Endothelial cell (in vitro differentiated cells): ENCODE measurements at places on chromosomes 2 and 18. TPM values are rescaled to one million over a fixed set of nuclear protein-coding genes. Genes with fewer than 3 reads are reported as not detected.
A peak's percentile ranks its signal among the peaks of the same experiment; 100 is the strongest.

- DNase-seq: no peak
Measured at GRCh38 chr2:30022444-30023071, 101.2 kb upstream of the ALK start.

DNA sequence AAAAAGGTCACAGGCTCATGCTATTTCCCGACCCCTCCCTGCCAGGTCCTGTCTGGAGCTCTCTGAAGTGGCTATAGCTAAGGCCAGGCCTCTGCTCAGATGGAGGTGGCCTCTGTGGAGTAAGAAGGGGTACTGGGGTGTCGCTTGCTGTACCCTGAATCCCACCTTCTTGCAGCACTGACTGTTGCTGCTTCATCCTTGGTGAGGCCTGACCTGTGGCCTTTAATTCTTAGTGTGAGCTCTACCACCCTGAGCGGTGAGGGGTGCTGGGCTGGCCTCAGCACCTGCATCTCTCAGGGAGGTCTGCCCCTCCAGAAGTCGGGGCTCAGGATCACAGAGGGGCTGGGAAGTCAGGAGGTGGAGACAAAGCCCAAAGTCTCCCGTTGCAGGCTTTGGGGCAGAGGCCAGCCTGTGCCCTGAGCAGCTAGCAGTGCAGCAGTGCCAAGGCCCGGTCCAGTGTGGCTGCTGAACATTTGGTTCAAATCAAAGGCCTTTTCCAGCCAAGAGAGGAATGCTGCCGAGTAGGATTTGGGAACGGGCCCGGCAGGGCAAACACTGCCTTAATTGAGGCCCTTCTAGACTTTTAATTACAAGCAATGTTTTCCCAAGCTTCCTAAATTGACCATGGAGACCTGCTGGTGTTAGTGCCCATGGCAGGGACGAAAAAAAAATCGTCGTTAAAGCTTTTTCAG lies 133.5 kb upstream of the HAAO start:
- no peak for DNase-seq

DNA sequence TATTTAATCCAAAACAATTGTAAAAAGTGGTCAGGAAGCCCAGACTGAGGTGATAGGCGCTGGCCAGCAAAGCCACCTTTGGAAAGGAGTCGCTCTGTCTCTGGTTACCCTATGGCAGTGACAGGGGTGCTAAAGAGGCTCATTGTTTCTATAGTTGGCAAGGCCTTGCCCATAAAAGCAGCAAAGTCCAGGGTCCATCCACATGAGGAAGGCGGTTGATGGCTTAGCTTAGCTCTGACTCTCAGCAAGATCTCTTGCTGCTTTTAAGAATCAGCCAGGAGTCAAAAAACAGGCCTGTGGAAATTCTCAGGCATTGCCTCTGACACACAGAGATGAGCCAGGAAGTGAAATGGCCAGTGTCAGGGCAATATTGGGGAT lies 57.8 kb upstream of the CYP26B1 start:
- DNase-seq: no peak

DNA sequence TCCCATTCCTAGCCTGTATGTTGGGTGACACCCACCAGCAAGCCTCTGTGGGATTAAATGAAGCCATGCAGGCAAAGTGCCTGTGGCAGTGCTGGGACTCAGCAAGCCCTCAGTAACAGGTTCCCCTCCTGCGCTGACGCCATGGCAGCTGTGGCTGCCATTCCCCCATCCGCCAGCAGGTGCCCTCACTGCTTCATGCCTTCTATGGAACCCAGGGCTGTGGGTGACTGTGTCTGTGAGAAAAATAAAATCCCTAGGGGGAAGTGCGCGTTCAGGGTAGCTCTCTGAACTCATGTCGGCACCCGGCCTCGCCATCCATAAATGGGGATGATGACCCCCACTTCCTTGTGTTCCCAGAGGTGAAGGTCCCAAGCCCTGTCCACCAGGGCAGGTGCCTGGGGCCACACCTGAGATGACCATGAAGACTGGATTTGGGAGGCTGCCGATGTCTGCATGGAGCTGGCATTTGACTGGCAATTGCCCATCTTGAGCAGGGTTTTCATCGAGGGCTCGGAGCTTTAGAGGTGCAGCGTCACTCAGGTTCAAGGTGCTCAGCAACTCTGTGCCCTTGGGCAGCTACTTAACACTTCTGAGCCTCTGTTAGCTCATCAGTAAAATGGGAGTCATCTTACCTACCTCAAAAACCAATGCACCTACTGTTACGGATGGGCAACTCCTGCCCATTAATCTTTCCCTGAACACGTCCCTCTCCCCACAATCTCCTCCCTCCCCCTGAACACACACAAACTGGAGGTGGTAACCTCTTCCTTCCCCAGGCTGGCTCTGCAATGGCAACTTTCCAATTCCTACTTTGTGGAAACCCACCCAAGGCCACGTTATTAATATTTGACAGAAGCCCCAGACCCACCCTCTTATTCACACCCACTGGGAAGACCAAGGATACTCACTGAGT lies 2.9 kb upstream of the MAL start:
- DNase-seq: peak; percentile 89

- DNase-seq: no peak
Measured at GRCh38 chr2:67952066-67952465, 110.7 kb downstream of the C1D start.

DNA sequence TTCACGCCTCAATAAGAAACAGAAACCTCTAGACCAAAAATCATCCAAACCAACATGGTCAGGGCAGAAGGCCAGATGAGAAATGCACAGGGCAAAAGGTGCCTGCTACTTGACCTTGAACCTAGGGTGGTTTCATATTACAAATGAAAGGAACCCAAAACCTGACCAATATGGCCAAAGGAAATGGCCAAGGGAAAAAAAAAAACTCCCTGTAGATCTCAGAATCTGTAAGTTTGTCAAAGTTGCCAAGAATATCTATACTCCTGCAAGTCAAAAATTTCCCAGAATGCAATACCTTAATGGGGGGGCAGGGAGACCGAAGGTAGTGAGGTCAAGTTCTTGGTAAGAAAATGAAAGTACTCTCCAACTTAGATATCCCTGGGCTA lies 47.2 kb downstream of the HIBCH start:
- DNase-seq: no peak

DNA sequence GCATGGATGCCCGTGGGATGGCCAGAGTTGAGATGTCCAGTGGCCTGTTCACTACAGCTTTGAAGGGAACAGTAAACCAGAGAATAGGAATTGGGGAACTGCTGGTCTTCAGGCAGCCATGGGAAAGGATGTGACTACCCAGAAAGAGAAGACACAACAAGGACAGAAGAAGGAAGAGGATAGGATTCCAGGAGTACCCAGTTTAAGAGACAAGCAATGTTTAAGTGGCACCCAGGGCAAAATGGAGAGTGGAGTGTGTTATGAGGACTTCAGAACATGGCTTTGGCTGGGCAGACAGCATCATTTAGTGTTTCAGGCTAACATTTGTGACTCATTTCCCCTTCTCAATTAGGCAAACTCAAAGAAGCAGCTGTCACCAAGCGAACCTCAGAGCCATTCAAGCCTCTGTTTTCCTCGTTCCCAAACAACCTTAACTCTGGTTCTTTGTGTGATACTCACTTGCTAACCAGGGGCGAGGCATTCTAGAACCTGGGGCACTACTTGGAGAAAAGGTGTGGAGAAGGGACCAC lies 4.0 kb upstream of the FAM124B start:
- no peak for DNase-seq

- DNase-seq: no peak
Measured at GRCh38 chr2:83112858-83113257, 1346.2 kb downstream of the SUCLG1 start.

- no peak for DNase-seq
Measured at GRCh38 chr2:148599109-148599991, 45.2 kb upstream of the EPC2 start.

DNA sequence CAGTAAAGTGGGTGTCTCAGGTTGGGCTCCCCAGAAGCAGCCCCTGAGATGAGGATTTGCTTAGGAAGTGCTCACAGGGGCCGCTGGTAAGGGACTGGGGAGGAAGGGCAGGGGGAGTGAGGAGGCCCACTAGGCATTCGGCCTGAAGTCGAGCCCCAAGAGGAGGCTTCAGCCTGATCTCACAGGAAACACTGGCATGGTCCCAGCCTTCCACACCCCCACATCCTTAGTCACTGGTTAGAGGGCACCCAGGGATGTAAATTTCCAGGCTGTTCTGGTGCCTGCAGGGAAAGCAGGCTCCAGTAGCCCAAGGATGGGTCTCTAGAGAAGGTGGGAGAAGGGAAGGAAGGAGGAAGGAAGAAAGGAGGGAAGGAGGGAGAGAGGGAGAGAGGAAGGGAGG lies 22.4 kb upstream of the KCNK3 start:
- no peak for DNase-seq

GRCh38 chr2:102021779-102022178 lies 30.0 kb downstream of the IL1R2 start:
- DNase-seq: no peak

DNA sequence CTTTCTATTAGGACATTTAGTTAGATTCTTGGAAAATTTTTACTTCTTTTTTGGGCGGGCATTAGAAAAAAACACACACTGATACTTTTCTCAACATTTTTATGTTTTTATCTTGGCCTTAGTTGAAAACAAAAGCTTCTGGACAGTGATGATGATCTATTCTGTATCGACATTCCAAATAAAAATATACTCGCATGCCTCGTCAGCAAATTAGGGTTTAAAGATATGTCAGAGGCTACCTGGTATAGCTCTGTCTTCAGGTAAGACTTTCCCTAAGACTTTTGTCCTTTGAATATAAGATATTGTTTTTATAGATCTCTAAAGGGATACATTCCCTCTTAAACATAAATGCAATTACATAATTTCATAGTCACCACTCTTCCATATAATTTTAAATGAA lies 816.8 kb downstream of the LRP1B start:
- DNase-seq: no peak

- DNase-seq: no peak
Measured at GRCh38 chr2:240183875-240184590, 43.6 kb upstream of the OTOS start.

GRCh38 chr18:63559567-63560491 lies 17.7 kb downstream of the SERPINB12 start:
- DNase-seq: no peak

DNA sequence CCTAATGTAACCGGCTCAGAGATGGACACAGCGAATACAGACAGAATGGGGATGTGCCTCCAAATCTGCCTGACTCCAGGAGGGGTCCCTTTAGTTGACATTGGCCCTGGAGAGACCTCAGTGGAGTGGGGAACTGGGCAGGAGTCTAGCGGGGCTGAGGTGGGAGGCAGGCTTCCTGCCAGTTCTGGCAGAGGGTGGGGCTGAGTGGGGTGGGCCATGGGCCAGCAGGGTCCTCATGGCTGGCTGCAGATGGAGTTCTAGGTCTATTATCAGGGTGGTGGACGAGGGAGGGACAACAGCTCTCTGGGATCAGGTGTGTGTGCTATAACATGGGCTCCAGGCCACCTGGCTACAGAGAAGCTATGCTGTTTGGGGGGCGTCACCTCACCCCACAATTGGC lies 21.1 kb downstream of the PROC start:
- no peak for DNase-seq

DNA sequence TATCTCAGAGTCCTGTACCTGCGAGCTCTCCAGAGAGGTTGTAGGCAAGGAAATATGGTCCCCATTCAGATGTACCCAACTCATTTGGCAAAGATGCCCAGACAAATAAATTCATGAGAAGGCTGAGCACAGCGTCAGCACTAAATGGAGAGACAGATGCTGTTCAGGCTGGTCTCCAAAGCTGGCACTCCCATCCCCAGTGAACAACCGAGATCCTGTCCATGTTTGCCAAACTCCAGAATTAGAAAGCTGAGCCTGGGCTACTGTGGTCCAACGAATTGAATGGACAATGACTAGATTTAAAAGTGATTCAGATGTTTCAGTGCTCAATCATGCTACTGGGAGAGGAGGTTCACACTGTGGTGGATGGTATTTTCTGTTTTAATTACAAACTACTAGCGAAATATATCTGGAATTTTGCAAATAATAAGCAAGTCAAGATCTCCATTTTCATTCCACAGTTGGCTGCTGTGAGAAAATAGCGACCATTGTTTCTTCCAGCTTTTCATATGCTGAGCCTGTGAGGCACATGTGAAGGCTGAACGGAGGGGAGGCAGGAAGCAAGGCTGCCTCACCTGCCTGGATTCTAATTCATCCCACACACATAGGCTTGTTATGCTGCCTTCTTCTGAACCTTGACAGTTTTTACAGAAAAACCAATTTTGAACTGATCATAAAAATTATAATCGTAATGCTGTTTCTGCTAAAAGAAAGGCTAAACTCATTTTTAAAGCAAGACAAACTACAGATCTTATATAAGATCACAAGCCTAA lies 22.6 kb upstream of the DAPL1 start:
- no peak for DNase-seq

- no peak for DNase-seq
Measured at GRCh38 chr2:172377408-172377807, 50.0 kb upstream of the ITGA6 start.

- DNase-seq: no peak
Measured at GRCh38 chr18:27142891-27143290, 42.2 kb downstream of the CHST9 start.

DNA sequence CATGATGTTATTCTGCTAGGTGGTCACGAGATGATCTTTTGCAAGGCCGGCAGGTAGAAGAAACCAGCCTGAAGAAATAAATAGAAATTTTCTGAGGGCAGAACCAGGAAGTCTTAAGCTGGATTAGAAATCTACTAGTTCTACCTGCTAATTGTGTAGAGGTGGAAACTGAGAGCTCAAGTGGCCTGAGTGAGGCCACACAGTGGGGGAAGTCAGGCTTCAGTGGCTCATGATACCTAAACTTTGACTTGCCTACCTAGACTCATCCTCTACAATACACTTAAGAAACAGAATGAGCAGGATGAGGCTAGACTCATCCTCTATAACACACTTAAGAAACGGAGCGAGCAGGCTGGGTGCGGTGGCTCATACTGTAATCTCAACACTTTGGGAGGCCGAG lies 134.9 kb upstream of the NDUFV2 start:
- DNase-seq: no peak

DNA sequence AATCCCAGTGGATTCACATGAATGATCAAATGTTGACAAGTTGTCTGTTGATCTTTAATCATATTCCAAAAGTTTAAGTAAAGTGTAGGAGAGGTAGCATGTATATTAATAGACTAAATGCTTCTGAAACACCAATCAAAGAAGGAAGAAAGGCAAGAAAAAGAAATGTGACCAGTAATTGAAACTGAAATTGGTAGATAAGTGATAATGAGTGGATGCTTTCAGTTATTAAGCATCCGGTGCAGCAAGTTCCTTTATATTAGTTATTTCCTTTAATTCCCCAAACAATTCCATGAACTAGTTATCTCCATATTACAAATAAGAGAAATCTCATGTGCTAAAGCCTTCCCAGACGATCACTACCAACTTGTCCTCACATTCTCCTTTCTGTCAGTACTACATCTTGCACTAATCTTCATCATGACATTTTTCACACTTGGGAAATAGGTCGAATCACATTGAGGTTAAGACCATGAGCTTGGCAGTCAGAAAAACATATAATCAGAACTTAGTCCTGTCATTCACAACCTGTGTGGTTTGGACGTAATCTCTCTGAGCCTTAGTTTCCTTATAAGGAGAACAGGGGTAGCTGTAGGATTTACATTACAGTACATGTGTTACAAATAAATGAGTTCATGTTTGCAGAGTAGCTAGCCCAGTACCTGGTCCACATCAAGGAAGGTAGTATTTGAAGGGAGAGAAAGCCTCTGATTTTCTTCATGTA lies 182.1 kb downstream of the NOL4 start:
- DNase-seq: no peak

Gene DES
- total RNA-seq: 0.10 TPM

Gene CYRIA
- total RNA-seq: 32.4 TPM

Gene GRHL1
- total RNA-seq: 1.7 TPM

Gene NAT8
- not detected for total RNA-seq

Gene HOXD9
- 0.56 TPM for total RNA-seq
